Lung microvascular endothelial cell (primary cell): ENCODE measurements at places on chromosomes 5 and 9.

DNA sequence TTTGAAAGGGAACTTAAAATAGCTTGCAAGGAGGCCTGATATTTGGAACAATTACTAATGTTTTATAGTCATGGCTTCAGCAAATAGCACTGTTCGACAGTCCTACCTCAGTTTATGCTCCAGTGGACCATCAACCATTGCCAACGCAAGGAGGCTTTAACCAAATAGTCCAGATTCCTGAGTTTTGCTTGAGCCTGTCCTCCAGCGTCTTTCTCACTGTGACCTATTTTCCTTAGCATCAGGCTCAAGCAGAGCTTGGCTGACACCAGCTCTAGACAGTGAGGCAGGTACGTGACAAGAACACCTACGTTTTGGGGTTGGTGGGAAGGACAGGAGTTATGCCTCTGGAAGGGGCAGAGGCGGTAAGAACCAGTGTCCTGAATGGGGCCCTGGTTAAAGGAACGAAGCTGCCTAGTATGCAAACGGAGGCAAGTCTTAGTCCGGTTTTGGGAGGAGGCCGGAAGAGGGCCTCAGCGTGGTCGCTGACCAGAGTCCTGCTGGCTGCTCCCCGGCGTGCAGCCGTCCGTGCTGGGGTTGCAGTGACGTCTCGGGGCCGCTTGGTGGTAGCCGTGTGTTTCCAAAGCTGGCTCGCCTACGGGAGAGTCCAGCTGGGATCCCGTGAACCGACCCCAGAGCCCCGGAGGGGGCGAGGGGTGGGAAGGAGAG lies 998 bp upstream of the FGF18 start:
- DNase-seq: peak; percentile 86

GRCh38 chr5:133147815-133148567 lies 96.2 kb downstream of the HSPA4 start:
- DNase-seq: peak; percentile 29

- no peak for DNase-seq
Observed at GRCh38 chr5:174732036-174733020, 7.9 kb downstream of the MSX2 start.

DNA sequence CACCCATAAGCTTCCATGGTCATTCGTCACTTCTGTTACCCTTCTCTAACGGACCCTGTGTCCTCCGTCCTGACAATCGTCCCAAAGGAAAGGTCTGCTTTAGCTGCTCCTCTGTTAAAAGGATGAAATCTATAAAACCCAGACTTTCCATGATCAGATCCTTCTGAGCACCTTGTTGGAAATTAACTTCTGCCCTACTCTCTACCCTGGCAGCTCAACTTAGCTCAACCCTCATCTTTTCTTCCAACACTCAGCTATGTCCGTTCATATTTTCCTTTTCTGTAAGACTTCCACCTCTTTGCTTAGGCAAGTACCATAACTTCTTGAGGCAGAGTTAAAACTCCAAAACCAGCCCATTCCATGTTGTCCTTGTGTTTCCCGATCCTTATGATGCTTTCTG lies 205.4 kb downstream of the SPATA31A6 start:
- no peak for DNase-seq

DNA sequence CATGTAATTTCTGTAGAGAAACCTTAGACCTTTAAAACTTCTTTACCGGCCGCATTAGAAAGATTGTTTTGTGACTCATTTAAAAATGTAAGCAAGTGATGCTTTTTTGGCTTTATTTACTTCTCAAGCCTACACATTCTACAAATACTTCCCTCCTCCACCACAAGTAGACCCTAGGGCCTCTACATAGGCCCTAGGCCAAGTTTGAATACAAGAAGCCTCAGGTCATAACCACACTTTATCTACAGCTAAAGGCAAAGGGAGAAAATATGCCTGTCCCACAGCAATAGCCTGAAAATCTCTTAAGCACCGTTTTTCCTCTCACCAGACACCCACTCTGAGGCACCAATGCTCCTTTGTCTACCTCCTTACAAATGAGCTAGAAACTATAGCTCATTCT lies 53.9 kb downstream of the CSNK1A1 start:
- no peak for DNase-seq

DNA sequence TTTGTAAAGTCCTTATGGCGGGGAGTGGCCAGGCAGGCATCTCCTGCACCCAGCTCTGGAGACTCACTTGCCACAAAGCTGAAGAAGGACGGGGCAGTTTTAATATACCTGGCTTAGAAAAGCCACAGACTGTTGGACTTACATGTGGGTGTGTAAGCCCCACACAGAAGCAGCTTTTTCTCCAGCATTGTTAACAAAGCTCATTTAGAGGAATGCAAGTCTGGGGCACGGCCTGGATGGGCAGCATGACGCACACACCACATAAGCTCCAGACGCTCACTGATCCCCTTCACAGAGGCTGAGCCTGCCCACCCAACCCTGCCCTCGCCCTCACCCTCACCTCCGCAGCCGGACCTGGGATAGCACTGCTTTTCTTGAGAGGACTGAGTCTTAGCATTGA lies 58.0 kb upstream of the PDE8B start:
- no peak for DNase-seq

- no peak for DNase-seq
Observed at GRCh38 chr9:130523921-130524320, 55.5 kb upstream of the FUBP3 start.

DNA sequence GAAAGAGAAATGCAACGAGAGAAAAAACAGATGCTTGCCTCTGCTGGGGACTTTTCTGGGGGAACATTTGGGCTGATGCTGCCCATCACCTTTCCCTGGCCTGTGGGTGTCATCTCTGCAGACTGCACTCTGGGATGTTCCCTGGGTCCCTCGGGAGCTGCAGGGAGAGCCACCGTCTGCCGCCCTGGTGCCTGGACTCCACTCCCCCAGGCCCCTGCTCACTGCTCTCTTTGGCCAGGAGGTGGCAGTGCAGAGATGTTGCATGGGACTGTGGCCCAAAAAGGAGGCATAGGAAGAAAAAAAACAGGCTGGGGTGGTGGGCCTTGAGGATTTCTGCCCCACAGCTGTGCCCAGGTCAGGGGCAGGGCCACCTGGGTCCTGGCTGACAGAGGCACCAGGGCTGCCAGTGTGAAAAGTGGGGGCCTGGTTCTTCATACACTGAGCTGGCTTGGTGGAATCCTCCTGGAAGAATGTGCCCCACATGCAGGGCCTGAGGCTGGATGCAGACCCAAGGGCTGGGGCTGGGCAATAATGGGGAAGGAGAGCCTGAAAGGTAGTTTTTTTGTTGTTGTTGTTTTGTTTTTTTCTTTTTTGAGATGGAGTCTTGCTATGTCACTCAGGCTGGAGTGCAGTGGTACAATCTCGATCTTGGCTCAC lies 353.6 kb downstream of the SLIT3 start:
- DNase-seq: peak; percentile 27

- no peak for DNase-seq
Observed at GRCh38 chr5:41127967-41128690, 57.0 kb upstream of the MROH2B start.

DNA sequence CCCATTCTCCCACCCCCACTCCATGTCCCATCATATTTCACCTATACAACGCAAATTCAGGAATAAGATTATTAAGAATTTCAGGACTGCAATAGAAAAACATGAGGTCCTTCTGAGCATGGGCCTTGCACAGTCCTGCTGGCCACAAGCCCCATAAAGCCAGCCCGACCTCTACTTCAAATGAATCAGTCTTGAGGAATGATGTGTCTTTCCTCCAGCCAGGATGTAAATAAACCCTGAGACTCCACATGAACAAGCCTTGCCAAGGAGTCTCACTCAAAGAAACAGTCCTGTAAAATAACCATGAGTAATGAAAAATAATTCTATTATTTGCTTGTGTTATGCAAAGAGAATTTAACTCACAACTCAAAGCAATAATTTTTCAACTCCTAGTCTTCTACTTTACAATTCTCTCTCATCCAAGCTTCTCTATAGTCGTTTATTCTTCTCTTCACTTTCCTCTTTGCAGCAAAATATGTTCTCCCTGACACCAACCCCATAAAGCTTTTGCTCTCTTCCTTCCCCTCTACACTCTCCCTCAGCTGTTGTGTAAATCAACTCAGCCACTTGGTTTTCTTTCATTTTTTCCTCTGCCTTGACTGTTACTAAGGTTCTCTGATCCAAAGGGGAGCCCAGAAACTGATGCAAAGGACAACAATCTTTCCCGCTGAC lies 140.1 kb upstream of the MOCS2 start:
- peak; percentile 89 for DNase-seq

- DNase-seq: no peak
Observed at GRCh38 chr5:3195994-3196393, 399.6 kb upstream of the IRX1 start.

- no peak for DNase-seq
Observed at GRCh38 chr5:56506211-56506965, 273.3 kb upstream of the ANKRD55 start.

GRCh38 chr9:93541581-93542349 lies 34.6 kb upstream of the PHF2 start:
- no peak for DNase-seq

- no peak for DNase-seq
Observed at GRCh38 chr5:154132718-154133307, 57.7 kb upstream of the GALNT10 start.

DNA sequence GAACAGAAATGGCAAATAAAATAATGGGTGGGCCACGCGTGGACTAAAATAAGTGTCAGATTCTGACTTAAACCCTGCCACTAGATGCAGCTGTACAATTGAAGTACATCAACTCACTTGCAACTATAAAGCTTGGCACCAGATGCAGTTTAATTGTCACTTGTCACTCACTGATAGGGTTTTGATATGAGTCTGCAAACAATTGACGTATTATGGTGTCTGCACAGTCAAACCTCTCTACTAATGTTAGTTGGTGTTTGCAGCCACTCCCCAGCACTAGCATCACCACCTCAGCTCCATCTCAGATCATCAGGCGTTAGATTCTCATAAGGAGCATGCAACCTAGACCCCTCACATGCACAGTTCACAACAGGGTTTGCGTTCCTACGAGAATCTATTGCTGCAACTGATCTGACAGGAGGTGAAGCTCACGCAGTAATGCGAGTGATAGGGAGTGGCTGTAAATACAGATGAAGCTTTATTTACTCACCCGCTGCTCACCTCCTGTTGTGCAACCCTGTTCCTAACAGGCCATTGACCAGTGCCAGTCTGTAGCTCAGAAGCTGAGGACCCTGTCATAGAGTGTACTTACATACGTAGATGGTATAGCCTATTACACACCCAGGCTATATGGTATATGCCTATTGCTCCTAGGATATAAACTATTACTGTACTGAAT lies 72.1 kb upstream of the SEMA6A start:
- no peak for DNase-seq

- peak; percentile 80 for DNase-seq
Observed at GRCh38 chr5:177309351-177310191, 2.1 kb downstream of the MXD3 start.

DNA sequence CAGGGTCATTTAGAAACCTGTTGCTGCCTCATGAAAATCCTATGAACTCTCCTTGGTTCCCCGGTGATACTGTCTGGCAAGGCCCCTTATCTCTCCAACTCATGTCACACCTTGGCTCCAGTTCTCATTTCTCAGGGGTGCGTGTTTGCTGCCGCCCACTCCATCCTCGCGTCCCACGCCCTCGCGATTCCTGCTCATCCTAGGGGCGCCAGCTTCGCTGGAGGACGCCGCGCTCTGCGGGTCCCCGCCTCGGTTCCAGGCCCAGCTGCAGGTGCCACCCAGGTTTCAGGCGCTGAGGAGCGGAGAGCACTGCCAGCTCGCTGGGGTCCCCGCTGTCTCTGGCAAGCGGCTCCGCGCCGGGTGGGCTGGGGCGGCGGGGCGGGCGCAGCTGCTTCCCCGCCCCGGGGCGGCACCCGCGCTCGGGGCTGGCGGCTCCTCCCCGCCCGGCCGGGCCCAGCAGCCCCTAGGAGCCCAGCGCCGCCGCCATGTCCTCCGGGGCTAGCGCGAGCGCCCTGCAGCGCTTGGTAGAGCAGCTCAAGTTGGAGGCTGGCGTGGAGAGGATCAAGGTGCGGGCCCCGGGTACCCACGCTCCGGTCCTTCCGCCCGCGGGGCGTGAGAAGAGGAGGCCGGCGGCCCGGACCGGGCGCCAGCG lies at the start of gene GNG10:
TSS of gene GNG10 (plus strand) at position 456 of the 652 bp plus-strand sequence. CDS start at position 486, 30 bp downstream.
- DNase-seq: peak; percentile 64

- DNase-seq: no peak
Observed at GRCh38 chr9:117184173-117184572, 230.7 kb downstream of the ASTN2 start.

DNA sequence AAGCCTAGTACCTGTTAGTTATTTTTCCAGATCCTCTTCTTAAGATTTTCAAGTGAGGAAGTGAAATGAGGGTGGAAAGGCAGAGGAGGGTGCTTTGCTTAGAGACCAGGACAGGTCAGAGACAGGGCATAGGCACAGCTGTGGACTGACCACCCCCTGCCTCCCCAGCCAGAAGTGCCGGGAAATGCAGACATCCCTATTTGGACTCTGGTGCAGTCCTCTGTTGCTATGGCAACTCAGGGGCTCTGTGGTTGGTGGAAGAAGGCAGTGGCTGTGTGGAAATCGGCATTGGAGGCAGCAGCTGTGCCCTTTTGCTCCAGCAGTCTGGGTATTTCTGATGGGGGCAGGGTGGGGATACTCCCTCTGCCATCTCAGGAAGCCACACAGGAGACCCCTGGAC lies 43.3 kb upstream of the NDFIP1 start:
- DNase-seq: no peak

DNA sequence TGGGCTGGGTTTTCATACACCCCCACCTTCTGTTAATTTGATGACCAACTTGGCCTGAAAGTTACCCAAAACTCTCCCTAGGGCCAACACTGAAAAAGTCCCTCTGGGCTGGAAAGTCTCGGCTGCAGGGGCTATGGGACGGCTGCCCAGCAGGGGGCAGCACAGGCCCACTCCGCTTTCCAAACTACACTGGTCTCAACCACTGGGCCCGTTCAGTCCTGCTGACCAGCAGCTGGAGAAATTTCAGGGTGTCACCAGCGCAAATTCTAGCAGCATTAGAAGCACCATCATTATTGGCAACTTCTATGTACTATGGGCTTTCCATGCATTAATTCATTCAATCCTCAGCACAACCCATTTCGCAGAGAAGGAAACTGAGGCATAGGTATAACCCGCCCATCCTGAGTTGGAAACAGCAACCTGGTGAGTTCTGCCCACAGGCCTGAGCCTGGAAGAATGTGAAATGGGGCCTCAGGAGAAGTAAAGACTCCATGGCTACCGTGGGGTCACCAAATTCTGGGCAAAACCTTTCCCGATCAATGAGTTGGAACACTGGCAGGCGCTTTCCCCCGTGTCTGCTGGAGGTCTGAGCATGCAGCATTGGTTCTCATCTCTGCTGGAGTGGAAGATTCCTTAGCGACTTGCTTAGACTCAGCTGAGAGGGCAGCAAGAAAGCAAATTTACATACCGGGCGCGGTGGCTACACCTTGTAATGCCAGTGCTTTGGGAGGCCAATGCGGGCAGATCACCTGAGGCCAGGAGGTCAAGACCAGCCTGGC lies 9.7 kb downstream of the ORM2 start:
- peak; percentile 52 for DNase-seq

DNA sequence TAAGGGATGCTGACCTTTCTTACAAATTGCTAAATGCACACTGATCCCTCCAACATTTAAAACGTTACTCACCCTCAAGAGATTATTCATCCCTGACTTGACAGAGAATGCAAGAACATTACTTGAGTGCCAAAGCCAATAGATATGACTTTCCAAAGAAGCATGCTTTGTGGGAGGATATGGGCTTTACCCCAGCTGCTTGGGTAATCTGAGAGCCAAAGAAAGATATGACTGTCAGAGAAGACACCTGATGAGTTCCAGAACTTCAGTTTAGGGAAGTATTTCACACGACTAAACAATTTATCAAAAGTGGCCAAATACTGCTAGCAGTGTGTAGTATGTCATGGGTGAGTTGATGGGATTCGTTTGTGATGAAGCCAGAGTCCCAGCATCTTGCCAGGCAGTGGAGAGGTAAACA lies 7.4 kb upstream of the SPDL1 start:
- no peak for DNase-seq

GRCh38 chr9:134488331-134489280 lies 153.0 kb upstream of the COL5A1 start:
- peak; percentile 15 for DNase-seq
